NK-92 treated with Interleukin-12 subunit alpha and Interleukin-12 subunit beta, amount 100 ng/mL, for 24 hours (cell line): ENCODE measurements at places on chromosomes 3 and 15.
A peak's percentile ranks its signal among the peaks of the same experiment; 100 is the strongest.

GRCh38 chr3:122668930-122669730, 11.5 kb upstream of the PARP14 start:
- no peak for DNase-seq

DNA sequence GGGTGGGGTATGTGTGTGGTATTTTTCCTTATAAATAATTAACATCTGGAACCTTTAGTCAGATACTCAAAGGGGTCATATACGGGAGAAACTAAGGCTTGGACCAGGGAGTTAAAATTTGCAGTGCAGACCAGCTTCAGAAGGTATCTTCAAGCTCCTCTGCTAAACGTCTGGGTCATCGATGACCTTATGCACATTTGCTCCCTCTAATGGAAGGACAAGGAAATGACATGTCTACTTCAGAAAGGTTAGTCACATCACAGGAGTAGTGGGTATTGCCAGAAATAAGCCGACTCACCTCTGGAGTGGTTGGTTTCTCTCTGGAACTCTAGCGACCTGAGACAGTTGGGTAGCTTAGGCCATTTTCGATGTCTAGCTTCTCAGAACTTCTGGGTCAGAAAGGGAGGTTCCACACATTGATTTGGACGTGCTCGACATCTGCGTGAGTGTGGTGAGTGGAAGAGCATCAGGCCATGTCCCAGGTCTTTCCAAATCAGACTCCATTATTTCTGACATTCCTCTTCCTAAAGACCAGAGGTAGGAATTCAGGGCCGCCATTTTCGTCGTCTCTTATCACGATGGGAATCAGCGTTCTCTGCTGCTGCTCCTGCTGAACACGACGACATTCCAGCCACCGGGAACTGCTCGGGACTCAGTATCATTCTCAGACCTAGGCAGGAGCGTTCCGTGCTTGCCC, 31.8 kb upstream of the RASA2 start:
- no peak for DNase-seq

GRCh38 chr15:73127302-73127936, 75.2 kb downstream of the NEO1 start:
- no peak for DNase-seq

GRCh38 chr3:131236421-131236820, 145.2 kb upstream of the NUDT16 start:
- no peak for DNase-seq

DNA sequence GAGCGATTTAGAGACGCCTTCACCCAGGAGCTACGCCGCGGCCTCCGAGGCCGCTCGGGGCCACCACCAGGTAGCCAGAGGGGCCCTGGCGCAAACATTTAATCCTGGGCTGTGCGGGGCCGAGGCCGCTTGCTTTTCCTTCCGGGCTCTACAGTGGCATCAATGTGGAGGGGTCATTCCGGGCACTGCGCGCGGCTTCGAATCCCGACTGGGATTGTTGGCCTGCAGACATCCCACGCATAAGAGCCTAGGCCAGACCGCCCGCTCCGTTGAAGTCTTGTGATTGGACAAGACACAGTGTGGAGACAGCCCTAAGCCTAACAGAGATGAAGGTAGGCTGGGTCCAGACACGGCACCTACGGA, 568 bp upstream of the NCBP2 start:
- no peak for DNase-seq

DNA sequence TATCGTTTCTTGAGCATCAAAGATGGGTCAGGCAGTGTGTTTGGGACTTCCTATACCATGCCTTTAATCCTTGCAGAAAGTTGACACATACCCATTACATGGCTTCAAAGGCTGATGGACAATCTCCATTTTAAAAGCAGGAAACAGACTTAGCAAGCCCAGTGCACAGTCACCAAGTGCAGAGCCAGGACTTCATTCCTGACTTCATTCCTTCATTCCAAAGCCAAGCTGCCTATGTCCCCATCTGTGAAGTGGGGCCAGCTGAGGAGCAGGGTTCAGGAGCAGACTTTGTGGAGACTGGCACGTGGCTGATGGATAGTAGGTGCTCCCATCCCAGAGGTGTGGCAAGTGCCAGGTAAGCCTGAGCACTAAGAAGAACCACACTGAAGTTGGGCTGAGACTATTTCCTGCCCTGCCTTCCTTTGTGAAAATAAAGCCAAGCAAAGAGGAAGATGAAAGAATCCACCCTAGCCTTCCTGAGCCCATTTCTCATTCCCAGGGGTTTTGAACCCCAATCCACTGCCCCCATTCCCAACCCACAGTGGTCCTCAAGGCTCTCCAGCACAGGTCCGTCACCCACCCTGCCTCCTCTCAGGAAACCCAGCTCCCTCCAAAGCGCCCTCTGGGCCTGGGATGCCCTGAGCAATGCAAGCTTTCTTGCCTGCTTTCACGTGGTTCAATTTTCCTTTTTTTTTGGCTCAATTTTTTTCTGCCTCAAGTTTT, 1.8 kb downstream of the CX3CR1 start:
- DNase-seq = no peak

DNA sequence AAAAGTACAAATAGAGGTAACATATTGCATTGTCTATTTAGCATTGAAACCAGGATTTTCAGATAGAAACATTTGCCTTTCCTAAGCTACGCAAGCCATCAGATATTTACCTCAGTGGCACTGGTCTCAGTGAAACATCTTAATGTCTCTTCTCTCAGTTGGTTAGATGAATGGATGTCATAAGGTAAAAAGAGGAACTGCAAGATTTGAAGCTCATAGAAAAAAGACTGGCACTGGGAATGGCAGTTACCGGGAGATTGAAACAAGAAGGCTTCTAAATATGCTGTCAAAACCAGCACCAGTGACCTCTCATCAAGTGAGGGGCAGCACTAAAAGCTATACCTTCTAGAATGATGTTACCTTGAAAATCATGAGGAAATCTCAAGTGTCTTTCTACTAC, 486.4 kb downstream of the FHIT start:
- DNase-seq = no peak

DNA sequence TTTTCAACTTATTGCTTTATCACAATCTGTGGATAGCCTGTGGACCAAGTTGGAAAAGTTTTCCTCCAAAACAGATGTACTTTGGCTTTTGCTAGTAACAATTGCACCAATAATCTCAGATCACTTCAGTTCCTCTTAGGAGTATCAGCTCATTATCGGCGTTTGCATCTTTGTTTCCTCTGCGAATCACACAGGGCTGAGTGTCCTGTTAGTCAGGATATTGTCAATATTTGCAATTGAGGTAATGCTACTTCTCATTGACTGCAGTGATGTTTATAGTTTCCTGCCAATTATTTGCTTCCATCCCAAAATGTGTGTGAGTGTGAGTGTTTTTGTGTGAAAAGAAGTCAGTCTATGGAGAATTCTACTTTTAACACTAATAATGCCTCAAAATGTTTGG, 545.0 kb downstream of the SI start:
- DNase-seq = no peak

GRCh38 chr3:189311521-189311920, 139.8 kb downstream of the TPRG1 start:
- DNase-seq = no peak

DNA sequence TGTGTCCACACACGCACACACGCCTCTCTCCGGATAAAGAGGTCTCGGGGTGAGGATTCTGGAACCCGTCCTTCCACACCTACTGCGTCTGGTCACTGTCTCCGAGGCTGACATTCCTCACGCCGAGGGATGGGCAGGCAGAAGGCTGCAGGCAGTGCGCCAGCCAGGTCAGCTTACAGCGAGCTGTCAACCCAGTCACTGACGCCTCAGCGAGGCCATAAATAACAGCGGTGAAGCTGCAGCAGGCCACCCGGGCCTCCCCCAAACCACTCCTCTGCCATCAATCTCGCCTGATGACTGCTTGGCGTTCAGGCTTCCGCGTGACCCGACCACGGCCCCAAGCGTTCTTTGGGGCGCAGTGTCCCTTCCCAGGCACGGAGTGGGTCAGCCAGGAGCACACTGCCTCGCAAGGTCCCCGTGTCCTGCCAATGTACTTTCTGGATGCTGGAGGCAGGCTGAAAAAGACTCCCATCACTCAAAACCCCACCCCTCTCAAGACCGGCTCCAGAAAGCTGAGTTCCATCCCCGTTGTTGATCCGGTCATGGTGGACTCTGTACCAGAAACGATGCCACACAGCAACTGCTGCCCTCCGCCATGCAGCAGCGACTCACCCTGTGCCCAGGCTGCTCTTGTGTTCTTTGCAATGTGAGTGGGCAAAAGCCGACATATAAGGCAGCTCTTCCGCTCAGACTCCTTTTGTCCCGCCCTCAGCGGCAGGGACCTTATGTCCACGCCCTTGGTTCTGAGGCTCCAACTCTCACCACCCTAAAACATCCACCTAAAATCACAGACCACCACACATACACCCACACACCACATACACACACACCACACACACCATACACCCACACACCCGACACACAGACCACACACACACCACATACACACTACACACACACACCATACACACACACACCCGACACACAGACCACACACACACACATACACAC, 27.1 kb downstream of the CPN2 start:
- no peak for DNase-seq

DNA sequence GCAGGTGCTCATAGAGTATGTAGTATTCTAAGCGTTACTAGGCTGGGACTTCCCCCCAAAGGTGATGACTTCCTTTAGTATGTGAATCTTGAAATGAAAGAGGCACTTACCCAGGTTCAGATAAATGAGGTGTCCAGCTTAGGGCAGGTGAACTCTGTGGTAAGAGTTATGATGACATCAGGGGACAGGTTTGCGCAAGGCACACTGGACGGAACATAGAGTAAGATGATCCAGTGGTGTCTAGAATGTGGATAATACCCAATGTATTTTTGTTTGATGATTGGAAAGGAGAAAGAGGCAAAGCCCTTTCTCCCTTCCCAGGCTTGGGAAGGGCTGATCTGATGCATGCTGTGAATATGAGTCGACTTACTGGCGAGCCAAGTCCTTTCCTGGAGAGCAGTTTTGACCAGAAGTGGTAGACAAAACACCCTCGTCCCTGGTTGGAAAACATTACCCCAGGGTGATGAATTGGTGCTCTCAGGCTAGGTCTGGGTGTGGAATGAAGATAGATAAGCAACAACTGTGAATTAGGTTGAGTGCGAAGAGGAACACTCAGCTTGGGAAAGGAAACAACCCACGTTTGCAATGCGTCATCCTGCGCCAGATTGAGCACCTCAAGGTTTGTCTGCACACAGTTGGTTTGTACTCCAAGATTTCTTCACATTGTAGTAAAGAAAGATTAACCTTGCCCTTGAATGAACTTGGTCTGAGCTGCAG, 124.2 kb downstream of the GHSR start:
- no peak for DNase-seq

DNA sequence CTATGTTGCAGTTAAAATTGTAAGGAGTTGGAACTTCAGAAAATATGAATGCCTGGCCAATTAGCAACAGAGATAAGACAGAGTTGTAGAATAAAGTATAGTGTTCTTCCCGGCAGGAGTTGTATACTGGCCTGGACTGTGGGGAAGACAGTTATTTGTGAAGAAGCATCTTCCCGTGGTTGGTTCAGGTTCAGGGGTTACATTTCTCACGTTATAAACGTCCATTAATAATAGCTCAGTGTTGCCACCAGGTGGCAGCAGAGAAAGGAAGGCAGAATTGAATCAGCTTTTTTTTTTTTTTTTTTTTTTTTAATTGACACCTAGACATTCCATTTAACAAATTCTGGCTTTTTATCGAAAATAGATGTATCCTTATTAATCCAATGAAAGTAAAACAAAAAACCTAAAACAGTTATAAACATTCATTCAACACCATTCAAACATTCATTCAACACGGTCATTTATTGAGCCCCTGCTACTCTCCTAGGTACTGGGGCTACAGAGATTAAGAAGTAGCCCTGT, 66.4 kb upstream of the NR2E3 start:
- DNase-seq = peak; percentile 28

DNA sequence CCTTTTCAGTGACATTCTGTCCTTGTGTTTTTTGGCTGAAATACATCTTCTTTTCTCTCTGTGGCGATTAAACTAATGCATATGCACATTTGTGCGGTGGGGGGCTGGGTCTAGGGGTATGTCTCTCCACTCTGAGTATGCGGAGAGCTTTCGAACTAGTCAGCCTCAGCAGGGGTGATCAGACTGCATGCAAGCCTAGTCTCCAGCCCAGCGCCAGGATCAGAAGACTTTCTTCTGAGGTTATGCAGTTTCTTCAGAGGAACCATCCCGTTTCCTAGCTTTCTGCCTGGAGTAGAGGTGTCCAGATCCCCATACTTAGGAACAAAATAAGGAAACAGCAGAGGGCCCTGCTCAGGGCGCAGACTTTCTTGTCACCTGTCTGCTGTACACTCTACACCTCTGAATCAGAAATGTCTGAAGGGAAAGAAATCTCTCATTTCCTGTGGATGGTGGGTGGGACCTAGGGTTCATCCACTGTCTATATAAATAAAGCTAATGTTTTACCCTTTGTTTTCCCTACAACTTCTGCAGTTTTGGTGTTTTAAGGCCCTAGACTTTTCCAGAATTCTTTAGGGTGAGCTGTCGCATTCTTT, 230.4 kb downstream of the ABHD5 start:
- DNase-seq = no peak

GRCh38 chr15:92979011-92979701, 79.0 kb downstream of the CHD2 start:
- DNase-seq = no peak

- DNase-seq = no peak
These were observed 21.4 kb downstream of the IL20RB start for GRCh38 chr3:136979204-136979603.

GRCh38 chr3:108322352-108322751, 26.0 kb downstream of the HHLA2 start:
- no peak for DNase-seq

GRCh38 chr3:130974201-130974600, 52.4 kb downstream of the ASTE1 start:
- no peak for DNase-seq

DNA sequence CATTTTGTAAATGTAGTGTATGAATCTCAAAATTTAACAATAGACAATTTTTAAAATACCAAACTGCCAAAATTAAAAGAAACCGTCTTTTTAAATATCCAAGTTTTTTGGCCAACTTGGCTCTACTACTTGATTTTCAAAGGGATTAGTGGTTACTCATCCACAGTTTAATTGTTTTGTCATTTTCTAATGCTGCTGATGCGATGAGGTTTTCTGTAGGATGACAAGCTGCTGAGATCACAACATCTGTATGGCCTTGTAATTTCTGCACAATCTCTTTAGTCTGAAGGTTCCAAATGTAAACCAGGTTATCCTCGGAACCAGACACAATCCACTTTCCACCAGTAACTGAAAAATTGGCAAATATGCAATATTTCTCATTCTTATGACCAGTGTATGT, 1.5 kb downstream of the WDR5B start:
- no peak for DNase-seq

DNA sequence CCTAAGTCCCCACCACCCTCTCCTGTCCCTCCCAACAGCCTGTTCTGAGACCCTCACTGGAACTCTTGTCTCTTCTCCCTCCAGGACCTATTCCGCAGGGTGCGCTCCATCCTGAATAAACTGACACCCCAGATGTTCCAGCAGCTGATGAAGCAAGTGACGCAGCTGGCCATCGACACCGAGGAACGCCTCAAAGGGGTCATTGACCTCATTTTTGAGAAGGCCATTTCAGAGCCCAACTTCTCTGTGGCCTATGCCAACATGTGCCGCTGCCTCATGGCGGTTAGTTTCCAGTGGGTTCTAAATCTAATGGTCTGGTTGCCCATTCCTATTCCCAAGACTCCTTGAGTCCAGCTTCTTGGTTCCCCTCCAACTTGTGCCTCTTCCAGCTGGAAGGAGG, 9.3 kb downstream of the EIF4G1 start:
- DNase-seq = no peak

- DNase-seq = no peak
These were observed 11.4 kb upstream of the CCDC174 start for GRCh38 chr3:14640157-14640562.
